ENCODE measurements at places on chromosomes 3 and 15.

GRCh38 chr15:99015698-99016568 is 8.3 kb upstream of the PGPEP1L start:
- no peak for DNase-seq

GRCh38 chr3:20322085-20322484 is 136.1 kb upstream of the SGO1 start:
- DNase-seq = no peak

GRCh38 chr3:180680097-180680430 is 775 bp upstream of the CCDC39 start:
- DNase-seq = no peak

DNA sequence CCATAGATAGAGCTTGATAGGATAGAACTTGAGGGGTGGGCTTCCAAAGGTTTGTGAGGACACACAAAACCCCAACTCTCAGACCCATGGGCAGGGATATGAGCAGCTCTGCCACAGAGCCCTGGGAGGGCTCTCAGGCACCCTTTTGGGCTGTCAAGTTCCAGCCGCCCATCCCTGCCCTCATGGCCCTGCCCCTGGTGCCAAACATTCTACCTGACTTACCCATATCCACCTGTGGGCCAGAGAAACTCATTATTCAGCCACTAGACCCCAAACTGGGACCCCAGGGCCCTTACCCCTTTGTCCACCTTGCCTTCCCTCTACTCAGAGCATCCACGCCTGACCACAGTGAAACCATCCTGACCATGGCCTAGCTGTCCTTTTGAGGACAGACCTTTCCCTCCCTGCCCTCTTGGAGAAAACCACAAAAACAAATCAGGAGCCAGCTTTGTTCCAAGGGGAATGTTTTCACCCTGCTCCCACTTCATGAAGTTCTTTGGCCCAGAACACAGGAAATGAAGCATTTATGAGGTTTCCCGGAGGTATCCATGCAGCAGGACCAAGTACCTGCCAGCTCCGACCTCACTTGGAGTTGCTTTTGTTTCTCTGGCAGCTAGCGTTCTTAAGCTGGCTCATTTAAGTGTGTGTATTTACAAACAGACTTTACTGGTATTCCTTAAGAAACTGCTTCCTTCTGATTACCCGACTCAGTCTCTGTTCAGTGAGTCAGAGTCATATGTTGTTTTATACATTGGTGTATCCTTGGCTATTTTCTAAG is 34.2 kb upstream of the GALNT15 start:
- DNase-seq = no peak

DNA sequence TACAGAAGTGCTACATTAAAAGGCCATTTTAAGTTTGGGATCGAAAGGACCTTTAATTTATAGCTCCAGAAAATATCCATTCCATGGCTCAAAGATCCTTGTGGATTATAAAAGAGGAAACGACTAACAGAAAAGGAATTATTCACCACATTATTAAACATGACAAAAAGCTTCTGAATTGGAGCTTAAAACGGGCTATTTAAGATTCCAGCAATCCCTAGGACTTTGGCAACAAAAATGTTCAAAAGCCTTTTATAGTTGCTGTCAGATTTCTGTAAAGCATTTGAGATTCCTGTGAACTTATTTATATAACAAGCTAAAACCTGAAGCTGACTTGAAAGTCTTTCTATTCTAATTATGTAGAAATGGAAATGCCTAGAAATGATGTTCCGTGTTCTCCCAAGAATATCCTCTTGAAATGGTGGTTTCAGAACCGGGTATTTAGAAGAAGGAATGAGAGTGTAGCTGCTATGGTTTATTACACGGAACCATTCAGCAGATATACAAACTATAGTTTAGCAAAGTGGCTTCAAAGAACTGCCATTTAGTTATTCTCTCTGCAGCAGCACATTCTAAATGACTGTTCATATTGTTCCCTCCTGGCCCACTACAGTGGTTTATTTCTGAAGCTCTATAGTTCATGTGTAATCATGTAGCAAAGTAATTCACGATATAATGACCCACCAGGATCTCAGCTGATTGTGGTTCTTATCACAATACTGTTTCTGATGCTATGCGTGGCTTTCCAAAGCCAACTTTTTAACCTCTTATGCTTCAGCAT is 961.7 kb downstream of the FHIT start:
- DNase-seq = no peak

- no peak for DNase-seq
Observed at GRCh38 chr3:21434310-21434709, 316.7 kb downstream of the ZNF385D start.

DNA sequence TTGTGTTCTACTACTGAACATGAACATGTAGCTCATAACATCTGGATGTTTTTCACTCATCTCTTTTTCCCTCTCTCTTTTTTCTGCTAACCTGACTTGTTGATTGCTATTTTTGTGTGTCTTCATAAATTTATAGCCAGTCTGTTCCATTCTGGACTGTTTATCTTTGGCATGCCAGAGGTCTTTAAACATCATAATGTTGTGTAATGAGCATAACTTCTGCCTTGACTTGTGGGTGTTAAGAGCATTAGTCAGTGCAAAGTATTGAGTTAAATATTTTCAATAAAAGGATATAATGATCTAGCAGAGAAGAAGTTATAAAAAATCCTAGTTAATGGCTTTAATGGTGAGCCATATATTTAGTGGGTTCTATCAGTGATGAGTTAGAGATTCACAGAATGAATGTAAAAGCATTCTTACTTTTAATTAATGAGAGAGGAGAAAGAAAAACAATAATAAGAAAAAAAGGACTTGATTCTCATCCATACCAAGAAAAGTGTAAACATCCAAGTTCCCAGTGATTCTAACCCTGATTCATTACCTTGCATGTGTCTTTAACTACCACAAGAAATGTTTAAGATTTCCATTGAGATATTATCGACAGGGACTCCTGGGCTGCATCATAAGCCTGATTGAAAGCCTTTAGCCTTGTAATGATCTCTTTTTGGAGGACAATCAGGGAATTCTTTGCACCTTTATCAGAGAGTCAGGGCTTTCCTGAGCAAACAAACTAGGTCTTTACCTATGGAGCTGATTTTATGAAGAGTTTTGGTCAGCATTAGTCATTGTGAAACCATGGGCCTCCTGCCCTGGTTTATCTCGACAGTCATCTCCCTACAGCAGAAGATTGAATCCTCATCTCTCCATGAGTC is 22.9 kb downstream of the MITF start:
- DNase-seq = no peak

DNA sequence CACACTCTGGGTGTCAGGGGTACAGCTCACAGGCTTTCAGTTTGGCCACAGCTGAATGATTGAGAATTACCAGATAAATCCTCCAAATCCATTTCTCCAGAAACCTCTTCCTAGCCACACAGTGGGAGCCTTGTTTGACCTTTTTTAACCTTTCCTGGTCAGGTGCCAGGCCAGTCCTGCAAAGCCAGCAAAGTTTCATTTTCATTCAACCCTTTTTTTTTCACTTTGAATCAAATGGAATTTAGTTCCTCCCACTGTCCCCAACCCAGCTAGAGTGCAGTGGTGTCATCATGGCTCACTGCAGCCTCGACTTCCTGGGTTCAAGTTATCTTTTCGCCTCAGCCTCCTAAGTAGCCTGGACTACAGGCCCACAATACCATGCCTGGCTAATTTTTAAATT is 67.8 kb downstream of the NSUN3 start:
- DNase-seq = no peak

- DNase-seq = no peak
Observed at GRCh38 chr3:19250959-19251610, 102.8 kb downstream of the KCNH8 start.

DNA sequence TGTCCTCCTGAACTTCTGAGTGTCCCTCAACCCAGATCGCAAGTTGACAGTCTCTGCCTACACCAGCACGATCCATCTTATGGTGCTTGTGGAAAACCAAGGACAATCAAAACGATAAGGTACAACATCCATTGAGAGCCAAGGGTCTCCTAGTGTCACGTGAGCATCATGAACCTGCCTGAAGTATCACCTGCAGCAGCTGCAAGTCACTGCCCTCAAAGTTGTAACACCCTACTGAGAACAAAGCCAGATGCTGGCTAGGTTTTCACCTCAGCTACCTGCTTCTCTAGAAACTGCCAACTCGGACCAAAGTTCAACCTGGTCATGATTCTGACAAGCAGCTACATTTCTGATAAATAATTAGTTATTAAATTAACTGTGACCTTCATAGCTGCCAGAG is 17.5 kb downstream of the C2CD4B start:
- no peak for DNase-seq

DNA sequence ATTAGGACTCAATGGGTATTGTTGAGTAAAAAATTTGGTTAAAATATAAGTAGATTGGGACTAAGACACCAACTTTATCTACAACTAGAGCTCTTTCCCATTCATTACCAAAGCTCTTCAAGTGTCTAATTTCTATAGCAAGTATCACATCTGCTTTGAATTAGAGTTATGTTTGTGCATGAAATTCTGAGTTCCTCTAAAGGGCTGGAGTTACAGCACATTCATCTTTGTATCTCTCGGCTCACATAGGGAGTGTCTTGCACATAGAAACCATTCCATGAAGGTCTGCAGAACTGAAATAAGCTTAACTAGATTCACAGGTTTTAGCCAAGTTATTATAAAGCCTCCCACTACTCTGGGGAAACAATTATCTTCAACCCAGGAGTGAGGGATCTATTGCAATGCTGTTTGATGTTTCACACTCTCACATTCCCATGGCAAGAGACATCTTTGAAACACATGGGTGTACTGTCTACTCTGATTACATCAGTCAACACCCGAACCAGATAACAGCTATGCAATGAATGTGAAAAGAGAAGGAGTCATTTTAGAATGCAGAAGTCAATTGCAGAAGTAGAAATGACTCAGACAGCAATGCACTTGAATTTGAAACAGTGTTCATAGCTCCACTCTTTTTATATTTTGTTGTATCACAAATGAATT is 93.1 kb upstream of the KBTBD8 start:
- DNase-seq = no peak

- no peak for DNase-seq
Observed at GRCh38 chr3:168051070-168051469, 44.7 kb downstream of the GOLIM4 start.

- peak; percentile 68 for DNase-seq
Observed at GRCh38 chr15:63752075-63752684, 81.6 kb downstream of the HERC1 start.

DNA sequence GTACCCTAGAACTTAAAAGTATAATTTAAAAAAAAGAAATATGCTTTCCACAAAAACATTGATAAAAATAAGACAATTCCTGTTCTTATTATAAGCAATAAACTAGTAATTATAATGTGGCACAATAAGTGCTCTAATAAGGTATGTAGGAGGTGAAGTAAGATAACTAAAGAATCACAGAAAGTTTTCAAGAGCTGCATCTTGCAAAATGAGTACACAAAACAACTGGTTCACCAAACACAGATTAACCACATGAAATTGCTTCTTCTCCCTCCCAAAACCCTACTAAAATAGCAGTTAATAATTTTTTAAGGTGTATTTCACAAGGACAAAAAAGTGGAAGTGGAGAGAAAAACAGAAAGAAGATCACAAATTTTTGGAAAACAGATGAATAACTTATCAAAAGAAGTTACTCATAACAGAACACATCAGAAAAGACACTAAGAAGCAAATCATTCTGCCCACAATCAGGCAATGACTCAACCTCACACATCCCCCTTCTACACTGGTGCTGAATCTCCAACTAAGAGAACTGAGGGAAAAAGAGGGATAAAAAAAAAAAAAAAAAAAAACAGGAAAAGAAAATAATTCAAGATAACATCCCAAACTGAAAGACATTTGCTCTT is 64.2 kb downstream of the TBC1D5 start:
- DNase-seq = no peak

GRCh38 chr3:184679056-184679816 is 32.6 kb downstream of the MAGEF1 start:
- DNase-seq = no peak

DNA sequence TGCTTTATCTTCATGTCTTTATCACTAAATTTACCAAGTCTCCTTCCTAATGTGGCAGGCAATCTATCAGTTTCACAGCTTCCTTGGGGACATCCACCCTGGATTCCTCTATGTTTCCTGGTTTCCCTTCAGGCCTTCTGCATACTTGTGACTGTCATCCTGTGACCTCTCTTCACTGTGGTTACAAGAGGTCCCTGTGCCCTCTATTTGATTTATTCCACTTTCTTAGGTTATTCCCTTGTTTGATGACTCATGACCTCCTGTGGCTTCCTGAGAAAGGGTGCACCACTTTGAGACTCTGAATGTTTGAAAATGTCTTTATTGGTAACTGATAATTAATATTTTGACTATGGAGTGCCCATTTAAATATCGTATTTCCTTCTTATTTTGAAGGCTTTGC is 60.5 kb upstream of the KY start:
- DNase-seq = no peak

- DNase-seq = no peak
Observed at GRCh38 chr3:191915712-191916111, 454.7 kb downstream of the PYDC2 start.

DNA sequence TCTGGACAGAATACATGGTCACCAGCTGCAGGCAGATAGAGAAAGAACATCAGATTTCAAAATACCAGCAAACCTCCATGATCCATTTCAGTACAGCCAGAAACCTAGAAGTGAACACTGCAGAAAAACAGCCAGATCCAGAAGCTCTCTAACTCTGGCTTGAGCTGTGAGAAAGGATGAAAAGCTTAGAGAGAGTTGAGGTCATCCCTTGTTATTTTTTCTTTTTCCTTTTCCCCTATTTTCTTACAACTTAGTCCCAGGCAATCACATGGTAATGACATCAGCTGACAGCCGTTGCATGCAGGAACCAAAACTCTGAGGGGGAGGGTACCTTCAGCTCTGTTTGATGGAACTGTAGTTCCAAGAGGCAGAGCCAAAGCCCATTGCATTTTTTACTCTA is 113.2 kb downstream of the TCF12 start:
- no peak for DNase-seq

GRCh38 chr3:99637016-99637367 is 1.4 kb upstream of the COL8A1 start:
- DNase-seq = no peak

DNA sequence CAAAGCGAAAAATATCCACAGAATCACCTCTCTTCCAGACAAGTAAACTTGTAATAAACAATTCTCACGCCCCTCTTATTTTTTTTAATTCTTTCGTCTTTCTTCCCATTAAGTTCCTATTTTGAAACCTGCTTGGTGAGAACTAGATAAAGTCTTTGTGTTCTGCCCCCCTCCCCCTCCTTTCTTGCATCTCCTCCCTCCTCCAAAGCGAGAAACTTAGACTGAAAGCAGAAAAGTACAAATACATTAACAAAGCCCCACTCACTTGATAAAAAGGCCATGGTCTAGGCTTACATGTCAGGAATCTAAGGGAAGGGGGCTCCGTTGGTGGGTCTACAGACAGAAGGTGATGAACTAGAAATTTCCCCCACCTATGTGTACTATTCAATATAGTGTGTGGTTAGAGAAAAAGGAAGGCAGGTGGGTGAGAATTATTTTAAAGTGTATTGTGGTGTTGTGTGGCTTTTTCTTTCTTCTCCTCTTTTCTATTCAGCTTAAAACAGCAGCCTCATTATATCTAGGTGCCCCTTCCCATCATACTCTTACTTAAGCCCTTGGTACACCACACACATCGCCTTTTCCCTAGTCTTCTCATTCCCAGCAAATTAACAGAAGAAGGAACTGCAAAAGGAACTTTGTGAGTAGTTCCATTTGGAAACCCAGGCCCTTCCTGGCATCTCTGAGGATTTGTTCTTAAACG is 215.3 kb downstream of the MEIS2 start:
- DNase-seq = no peak

Measured in natural killer cell treated with Interleukin-12 subunit alpha and Interleukin-12 subunit beta and Interleukin-15 and Interleukin-18, amount 100 ng/mL, for 72 hours (primary cell).